Esophagus mucosa (tissue), 1 donor: ENCODE measurements at places on chromosomes 2 and 18. TPM values are rescaled to one million over a fixed set of nuclear protein-coding genes. Genes with fewer than 3 reads are reported as not detected.

The UGT1A5 gene
- 0.68 TPM for total RNA-seq

The DLX2 gene
- total RNA-seq, result not detected

The REG3G gene
- not detected for total RNA-seq

The DNAJB2 gene
- total RNA-seq, result 51.7 TPM

The DES gene
- 29.3 TPM for total RNA-seq

The LRRC30 gene
- not detected for total RNA-seq

The LYG2 gene
- not detected for total RNA-seq

The TEX44 gene
- total RNA-seq, result not detected

The ADAM23 gene
- total RNA-seq, result 16.3 TPM

The SLC19A3 gene
- 1.5 TPM for total RNA-seq

The LRRFIP1 gene
- total RNA-seq, result 103 TPM

The GPR17 gene
- total RNA-seq, result not detected

The MAP2 gene
- total RNA-seq, result 6.4 TPM

The ZSWIM2 gene
- total RNA-seq, result not detected

The FMNL2 gene
- total RNA-seq, result 12.4 TPM

The FSHR gene
- not detected for total RNA-seq

The RASGRP3 gene
- total RNA-seq, result 4.3 TPM

The CHPF gene
- total RNA-seq, result 27.1 TPM

The RHOB gene
- total RNA-seq, result 32.0 TPM

The CENPA gene
- 10.2 TPM for total RNA-seq

The SLC14A1 gene
- total RNA-seq, result 0.52 TPM

The AMER3 gene
- not detected for total RNA-seq

The GRHL1 gene
- 123 TPM for total RNA-seq

The CDK5R2 gene
- total RNA-seq, result not detected

The SATB2 gene
- total RNA-seq, result 1.1 TPM

The HJURP gene
- 9.4 TPM for total RNA-seq

The SIX3 gene
- total RNA-seq, result not detected

The RBM45 gene
- total RNA-seq, result 7.4 TPM

The PPM1B gene
- 20.0 TPM for total RNA-seq

The ITGB1BP1 gene
- total RNA-seq, result 53.8 TPM

The MERTK gene
- total RNA-seq, result 5.4 TPM

The ITPRIPL1 gene
- 1.8 TPM for total RNA-seq

The HEATR5B gene
- 14.8 TPM for total RNA-seq

The CNRIP1 gene
- total RNA-seq, result 1.6 TPM

The COL6A3 gene
- total RNA-seq, result 23.0 TPM

The SH3BP4 gene
- 10.7 TPM for total RNA-seq

The MAL gene
- 382 TPM for total RNA-seq

The MPPE1 gene
- total RNA-seq, result 25.7 TPM

The KCNG2 gene
- total RNA-seq, result 0.20 TPM

The DSG3 gene
- 775 TPM for total RNA-seq

The CDH19 gene
- total RNA-seq, result 0.24 TPM

The MOGAT1 gene
- total RNA-seq, result not detected

The KIF5C gene
- 0.08 TPM for total RNA-seq

The GALNT3 gene
- total RNA-seq, result 40.0 TPM

The GNLY gene
- 0.44 TPM for total RNA-seq

The DSG1 gene
- 33.7 TPM for total RNA-seq

The IL36A gene
- total RNA-seq, result 167 TPM

The KRTCAP3 gene
- total RNA-seq, result 26.0 TPM

The MEIS1 gene
- 31.8 TPM for total RNA-seq

The MOCOS gene
- 16.0 TPM for total RNA-seq

The GATA6 gene
- 0.32 TPM for total RNA-seq

The CTLA4 gene
- total RNA-seq, result 0.52 TPM

The CTNNA2 gene
- not detected for total RNA-seq

The NT5DC4 gene
- total RNA-seq, result not detected

The FIGLA gene
- not detected for total RNA-seq

The ACADL gene
- total RNA-seq, result 0.32 TPM

The POTEI gene
- not detected for total RNA-seq
